ENCODE measurements at places on chromosomes 6 and 20.

- DNase-seq, result no peak
Measured at GRCh38 chr6:7264686-7265384, 48.2 kb downstream of the SSR1 start.

DNA sequence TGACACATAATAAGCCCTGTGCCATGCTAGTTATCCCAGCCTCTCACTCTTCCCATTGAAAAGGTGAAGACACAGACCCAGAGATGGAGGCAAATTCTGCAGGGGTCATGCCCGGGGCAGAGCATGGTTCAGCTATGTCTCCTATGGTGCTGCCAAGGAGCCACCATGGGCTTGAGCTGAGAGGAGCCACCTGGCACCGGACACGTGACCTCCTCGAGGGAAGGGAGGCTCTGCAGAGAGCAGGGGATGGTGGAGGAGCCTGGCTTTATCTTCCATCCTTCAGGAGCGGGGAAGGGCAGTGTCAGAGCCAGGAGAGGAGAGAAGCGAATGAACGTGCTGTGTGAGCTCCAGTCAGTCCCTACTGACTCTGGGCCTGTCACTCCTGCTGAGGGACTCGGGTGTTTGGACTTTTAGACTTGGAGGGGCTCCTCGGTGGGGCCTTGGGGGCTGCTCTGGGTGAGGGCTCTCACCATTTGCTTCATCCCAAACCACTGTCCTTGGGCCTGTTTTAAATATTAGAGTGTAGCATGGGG, 11.1 kb upstream of the CCN5 start:
- DNase-seq, result no peak

- DNase-seq, result no peak
Measured at GRCh38 chr20:60447703-60448102, 489.5 kb downstream of the CDH26 start.

GRCh38 chr6:42604150-42604549, 40.3 kb downstream of the UBR2 start:
- DNase-seq, result no peak

DNA sequence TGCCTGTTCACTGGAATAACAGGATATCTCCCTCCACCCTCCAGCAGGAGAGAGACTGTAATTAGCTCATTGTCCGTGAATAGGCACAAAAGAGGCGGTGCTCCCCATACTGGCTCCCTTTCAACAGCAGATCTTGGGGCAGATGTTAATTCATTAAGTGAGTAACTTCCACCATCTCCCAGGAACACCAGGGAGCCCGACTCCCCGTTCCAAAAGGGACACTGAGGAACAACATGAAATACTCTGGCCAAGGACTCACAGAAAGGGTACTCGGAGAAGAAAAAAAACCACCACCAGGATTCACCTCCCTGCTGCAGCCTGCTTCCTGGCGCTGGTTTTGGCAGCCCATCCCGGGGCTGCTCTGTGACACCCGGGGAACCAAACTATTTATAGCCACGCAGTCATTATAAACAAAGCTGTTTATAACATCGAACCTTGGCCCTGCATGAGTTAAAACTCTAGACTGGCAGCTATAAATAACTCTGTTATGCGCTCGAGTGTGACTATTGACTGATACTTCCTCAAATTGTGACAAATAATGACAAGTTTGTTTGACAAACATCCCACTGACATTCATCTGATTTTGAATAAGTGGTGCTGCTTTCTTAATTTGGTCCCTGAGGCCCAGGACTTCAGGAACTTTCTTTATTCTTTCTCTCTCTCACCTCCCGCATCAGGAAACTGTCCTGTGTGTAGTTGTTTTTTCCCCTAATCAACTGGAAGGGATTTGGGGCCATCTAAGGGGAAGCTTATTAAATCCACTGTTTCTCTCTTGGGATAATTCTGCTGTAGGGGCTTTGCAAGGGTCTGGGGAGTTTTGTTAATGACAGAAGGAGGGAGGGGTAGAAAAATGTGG, 521.6 kb downstream of the CD83 start:
- peak; percentile 27 for DNase-seq

DNA sequence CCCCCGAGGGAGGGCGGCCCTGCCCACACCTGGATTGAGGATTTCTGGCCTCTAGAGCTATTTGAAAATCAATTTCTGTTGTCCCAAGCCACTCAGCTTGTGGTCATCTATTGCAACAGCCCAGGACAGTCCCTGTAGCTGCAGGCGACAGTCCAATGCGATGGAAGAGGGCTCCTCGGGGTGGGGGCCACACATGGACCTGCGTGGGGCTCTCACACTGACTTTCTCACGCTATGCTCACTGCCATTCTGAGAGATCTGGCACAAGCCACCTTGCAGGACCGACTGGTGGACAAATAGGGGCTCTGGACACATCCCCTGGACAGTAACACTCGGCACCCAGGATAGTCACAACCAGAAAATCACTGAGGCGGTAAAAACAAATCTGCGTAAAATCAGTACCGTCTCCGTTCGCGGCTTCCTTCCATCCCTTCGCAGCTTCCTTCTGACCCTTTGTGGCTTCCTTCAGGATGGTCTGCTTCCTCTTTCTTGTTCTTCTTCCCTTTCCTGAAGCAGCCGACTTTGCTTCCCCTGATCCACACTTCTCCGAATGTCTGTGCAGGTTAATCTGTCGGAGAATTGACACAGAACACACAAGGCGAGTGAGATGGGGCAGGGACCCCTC, 21.8 kb downstream of the CTCFL start:
- no peak for DNase-seq

DNA sequence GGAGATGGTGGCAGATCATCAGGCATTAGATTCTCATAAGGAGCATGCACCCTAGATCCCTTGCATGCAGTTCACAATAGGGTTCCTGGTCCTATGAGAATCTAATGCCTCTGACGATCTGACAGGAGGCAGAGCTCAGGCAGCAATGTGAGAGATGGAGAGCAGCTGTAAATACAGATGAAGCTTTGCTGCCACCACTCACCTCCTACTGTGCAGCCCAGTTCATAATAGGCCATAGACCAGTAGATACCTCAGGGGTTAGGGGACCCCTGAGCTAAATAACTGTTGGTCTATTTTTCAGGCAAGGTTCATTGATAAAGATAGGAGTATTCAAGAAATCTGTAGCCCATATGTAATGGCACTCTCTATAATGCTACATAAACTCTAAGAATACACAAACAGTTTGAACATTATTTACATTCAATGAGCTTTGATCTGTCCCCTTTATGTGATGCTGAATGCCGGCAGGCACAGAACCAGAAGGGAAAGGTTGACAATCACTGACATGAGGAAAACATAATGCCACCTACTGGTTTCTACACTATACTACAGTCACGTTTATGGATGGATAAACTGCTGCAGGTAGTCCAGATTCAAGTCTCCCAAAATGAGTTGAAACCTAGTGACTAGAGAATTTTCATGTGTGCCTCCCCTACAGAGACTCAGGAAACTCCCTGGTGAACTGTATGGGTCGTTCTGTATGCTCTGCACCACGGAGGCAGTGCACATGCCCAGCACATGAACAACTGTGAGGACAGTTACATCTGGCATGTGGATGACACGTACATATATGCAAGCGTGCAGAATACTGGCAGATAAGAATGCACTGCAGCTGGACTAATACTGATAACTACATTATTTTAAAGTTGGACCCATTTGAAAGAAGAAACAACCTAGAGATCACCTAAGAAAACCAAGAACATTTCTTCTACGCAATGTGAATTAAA, 72.0 kb downstream of the DST start:
- DNase-seq, result no peak

- DNase-seq, result no peak
Measured at GRCh38 chr20:4459081-4459480, 262.6 kb upstream of the PRND start.

GRCh38 chr6:87705070-87705691, 3.1 kb upstream of the AKIRIN2 start:
- no peak for DNase-seq

DNA sequence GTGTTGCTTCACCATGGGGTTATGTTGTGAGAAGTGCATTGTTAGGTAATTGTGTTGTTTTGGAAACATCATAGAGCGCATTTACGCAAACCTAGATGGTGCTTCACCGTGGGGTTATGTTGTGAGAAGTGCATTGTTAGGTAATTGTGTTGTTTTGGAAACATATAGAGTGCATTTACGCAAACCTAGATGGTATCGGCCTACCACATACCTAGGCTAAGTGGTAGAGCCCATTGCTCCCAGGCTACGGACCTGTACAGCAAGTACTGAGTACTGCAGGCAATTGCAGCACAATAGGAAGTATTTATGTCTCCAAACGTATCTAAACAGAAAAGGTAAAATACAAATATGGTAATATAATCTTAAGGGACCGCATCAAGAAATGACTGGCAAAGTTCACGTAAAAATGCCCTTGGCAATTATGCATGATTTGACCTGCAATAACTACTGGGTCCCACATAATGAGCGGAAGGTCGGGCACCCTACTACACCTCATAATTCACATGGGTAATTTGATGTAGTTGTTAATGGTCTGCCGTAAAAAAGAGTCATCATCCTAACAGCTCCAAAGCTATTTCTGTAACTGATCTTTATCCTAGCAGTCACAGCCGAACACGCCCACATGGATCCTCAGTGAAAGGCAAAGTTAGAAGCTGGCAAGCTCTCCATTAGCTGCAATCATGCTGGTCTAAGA, 76.0 kb downstream of the RSPH3 start:
- DNase-seq, result peak; percentile 13

DNA sequence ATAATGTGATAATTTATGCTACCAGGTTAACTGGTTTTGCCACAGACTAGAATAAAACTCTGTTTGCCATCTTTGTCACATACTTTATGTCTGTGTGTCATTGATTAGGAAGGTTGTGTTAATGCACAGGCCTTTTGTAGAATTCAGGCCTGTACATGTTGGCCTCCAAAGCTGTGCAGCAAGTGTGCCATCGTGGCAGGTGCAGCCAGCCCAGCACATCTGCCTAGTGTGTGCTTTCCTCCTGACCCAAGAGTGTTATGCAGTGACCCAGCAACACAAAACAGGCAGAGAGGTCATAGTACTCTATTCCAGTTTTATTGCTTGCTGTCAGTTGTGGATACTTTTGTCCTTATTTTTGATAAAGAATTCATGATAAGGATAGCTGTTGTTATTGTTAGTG, 3.7 kb downstream of the MAP3K4 start:
- no peak for DNase-seq

DNA sequence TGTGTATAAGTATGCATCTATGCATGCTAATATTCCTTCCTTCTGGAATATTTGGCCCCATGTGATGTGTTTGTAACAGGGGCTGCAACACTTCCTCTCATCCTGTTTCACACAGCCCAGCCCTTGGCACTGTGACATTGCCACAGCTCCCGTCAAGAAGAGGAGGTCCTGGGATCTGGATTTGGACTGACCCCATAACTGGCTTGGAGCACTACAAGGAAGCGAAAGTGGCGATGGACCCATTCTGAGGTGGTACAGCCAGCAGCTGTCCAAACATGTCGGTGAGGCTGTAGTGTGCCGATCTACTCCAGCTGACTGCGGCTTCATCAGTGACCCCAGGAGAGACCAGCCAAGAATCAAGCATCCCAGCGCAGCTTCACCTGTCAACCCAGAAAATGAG, 18.2 kb downstream of the SYNDIG1 start:
- no peak for DNase-seq

GRCh38 chr6:36516559-36516958, 30.7 kb downstream of the STK38 start:
- no peak for DNase-seq

DNA sequence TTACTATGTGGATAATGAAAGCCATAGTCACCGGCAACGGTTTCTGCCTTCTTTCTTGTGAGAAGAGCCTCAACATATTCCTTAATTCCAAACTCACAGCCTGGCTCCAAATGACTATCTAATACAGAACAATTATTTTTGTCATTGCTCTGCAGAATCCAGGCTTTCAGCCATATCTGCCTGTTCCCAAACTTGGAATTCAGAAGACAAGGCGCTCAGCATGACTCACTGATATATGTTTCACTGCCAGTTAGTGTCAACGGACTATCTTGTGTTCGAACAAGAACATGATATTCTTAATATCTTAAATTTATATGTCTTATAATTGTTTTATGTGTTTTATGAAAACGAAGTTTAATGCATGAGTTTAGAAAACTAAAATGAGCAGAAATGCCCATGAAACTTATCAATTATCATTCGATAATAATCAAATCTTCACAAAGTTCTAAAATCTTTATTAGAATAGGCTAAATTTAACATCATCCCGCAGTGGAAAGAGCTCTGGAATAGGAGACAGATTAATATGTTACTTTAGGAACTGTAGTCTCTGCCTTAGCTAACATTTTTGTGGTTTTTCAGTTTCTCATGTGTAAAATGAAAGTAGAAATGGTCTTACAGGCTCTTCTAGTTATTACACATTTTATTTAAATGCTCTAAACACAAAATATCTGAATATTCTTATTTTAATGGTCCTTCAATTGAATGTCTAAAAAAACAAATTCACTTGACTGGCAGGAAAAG, 669.3 kb upstream of the GJE1 start:
- no peak for DNase-seq

DNA sequence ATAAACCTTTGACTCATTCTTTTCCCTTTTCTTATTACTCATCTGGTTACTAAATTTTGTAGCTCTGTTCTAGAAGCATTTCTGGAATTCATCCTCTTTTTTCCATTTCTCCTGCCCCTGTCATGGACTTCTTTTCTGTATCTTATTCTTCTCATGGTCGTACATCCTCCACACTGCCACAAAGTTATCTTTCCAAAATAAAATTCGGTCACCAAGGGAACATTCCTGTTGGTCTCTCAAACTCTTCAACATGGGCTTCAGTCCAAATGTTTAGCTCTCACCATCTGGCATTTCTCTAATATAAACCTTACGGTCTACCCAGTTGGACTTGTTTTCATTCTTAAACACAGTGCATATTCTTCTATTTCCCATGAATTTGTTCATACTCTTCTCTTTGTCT, 428.8 kb upstream of the ID4 start:
- no peak for DNase-seq

DNA sequence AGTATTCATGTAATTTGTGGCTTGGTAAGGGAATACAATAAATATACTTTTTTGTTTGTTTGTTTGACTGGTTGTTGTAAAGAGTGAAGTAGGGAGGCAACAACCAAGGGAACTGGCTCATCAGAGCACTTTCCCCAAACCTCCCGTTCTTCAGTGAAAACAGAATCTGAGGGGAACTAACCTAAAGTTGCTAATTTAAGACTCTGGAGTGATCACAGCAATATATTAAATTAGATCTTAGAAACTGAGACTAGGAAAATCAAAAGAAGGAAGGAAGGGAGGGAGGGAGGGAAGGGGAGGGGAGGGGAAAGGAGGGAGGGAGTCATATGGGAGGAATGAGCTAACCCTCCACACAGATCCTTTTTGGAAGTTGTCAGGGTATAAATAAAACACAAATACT, 144.9 kb downstream of the SYNDIG1 start:
- no peak for DNase-seq

DNA sequence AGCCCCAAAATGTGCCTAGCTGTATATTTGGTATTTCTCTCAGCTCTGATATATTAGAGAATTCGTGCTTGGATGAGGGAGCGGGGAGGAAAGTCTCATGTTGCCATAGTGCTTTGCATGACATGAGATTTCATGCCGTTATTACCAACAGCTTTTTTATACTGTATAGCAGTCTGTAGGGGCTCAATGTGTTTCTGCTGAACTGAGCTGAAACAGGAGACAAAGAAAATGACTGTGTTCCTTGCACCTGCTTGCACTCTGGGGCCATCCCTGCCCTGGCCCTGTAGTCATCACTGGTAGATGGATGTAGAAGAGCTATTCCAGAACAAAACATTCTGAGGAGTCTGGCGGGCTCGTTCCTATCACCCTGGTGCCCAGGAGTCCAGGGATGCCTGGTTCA, 128.0 kb upstream of the SASH1 start:
- no peak for DNase-seq
